ENCODE measurements at places on chromosomes 2 and 18.

DNA sequence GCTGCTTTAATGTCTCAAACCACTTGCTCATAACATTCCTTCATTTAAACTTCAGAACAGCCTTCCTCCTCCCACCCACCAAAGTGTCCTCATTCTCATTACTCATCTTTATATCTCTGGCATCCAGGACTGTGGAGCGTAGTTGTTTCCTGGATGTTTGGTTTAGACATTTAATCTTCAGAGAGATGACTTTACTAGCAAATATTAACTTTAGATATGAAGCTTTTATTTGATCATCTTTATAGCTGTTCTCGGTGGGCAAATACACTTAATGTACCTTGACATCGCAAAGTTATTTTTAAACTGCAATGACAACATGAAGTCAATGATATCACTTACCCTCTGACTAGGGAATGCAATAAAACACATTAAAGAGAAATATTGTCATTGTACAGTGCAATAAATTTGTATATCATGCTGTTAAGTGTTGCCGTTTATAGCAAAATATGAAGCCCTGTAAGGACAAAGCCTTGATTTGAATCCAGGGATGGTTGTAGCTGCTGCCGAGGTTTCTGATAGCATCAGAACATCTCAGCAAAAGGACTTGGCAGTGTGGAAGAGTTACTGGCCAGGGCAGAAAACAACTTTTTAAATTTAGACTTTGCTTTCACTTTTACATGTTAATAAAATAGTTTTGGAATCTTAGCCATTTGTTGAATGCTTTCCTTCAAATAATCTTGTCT lies 4.6 kb upstream of the LAMA3 start:
- peak; percentile 82 for DNase-seq

GRCh38 chr2:17947113-17947512 lies 68.6 kb downstream of the KCNS3 start:
- DNase-seq = no peak

- peak; percentile 63 for DNase-seq
Measured at GRCh38 chr2:105865222-105865913, 120.7 kb downstream of the NCK2 start.

DNA sequence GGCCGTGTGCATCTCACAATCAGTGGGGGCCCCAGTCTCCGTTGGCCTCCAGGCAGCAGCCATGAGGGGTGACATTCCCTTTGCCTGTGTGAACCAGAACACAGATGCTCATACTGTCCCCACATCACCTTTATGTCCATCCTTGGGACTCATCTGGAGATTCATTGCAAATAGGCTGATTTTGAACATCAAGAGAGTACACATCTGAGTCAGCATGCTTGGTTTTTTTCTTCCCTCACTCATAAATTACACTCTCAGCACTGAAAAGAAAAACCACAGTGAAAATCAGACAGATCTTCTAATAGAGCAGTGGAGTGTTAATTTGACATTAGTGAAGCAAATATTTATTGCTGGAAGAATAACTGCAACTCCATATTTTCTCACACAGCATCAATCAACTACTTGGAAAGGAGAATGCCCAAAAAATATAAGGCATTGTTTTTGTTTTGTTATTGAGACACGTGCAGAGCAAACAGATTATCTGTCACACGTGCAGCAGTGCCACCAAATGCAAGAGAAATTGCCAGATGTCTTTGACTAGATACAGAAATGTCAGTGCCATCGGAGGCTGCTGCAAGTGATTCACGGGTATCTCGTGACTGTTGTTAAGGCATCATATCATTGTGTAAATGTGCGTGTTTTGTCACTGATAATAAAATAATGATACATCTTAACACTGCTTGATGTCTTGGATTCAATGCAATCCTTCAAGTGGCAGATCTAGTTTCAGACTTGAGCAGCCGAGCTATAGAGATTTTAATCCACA lies 10.9 kb downstream of the APCDD1 start:
- no peak for DNase-seq

- DNase-seq = no peak
Measured at GRCh38 chr2:170892391-170892951, 36.6 kb upstream of the GORASP2 start.

DNA sequence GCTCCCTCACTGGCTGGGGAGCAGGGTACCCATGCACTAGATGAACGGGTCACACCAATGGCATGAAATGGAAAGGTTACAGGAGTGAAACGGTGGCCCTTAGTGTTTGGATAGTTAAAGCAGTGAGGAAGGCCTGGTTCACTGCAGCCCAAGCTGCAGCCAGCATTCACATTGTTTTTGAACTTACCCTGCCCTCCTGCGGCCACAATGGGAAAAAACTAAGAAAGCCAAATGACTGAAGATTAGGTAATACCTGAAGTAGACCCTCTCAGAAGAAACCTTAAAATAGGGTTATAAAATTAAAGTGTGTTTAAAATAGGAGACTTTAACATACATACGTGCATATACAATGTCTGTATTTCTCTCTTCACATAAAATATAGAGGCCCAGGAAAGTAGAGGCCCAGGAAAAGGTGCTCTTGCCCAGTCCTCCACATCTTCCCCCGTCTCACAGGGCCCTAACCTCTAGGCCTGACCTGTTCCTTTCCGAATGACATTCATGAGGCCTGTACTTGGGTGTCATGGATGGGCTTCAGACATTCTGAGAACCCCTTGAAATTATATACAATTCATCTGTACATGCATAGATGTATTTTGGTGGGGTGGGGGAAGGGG lies 33.3 kb downstream of the DOK1 start:
- DNase-seq = peak; percentile 81

- peak; percentile 66 for DNase-seq
Measured at GRCh38 chr2:135685361-135685760, 56.3 kb upstream of the UBXN4 start.

GRCh38 chr2:33404321-33404720 lies 72.1 kb upstream of the RASGRP3 start:
- no peak for DNase-seq

GRCh38 chr2:150610670-150611279 lies 123.3 kb upstream of the RND3 start:
- DNase-seq = peak; percentile 73

DNA sequence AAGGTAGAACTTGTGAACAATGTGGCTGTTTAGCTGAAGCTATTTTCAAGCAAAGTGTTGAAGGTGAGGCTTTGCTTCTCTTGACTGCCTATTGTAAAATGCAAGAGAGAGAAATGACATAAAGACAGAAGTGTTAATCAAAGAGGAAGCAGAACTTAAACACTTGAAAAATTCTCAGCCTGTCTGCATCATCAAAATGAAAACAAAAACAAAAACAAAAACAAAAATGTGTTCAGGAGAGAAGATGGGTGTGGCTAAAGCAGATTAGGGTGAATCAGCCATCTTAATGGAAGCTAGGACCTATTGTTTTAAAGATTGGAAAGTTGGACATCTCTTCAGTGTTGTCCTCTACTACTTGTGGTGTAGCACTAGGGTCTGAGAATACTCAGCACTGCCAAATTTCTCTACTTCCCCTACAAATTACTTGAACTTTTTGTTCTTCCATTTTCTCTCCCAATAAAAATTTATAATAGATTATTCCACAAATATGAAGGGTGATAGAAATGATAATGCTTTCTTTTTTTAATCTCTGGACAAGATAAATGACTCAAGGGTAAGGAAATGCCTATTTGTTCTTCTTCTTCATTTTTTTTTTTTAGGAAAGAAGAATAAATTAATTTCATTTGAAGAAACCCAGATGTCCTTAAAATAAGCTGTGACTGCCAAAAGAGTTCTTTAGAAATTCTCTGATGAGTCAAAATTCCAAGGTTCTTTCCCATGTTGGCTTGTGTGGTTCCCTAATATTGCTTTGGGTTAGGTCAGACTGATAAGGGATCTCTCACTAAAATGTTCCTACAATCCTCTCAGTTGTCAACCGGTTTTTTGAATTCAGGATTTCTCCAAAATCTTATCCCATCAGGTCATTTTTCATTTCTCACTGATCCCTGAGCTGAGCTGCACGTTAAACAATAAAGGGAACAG lies 571.2 kb upstream of the ZEB2 start:
- peak; percentile 94 for DNase-seq

DNA sequence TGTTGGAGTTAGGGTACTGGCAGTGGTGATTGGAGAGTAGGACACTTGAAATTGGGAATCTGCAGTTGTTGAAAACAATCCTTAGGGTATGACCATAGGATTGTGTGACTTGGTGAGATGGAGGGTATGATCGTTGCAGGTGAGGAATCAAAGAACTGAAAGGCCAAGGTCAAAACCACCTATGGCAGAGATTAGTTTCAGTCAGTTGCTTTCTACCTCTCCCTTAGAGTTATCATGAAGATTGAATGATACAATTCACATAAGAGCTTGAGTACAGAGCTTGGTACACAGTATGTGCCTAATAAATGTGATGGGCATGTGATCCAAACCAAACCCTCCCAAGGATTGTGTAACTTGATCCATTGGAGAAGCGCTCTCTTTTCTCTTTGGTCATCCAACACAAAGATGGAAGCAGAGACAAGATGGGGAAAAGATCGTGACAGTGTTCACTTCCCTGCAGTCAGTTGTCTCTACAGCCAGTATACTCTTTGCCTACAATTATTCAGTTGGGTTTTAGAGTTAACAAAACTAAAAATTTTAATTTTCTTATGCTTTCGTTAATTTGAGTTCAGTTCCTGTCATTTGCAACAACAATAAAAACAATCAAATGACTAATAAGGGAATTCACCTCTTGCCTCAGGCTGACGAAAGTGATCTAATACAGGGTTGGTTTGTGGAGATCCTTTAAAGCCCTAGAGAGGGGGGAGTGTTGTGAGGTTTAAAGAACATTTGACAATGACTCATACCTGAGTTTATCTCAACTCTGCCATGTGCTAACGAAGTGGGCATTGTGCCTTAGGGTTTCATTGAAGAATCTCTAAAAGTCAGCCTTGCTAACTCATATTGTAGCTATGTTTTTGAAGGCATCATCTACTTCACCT lies 14.8 kb upstream of the SMAD2 start:
- peak; percentile 47 for DNase-seq

GRCh38 chr2:211306929-211307328 lies 750.5 kb downstream of the CPS1 start:
- DNase-seq = no peak

GRCh38 chr18:9647496-9648323 lies 33.4 kb upstream of the PPP4R1 start:
- peak; percentile 22 for DNase-seq

- DNase-seq = peak; percentile 13
Measured at GRCh38 chr2:240917684-240918257, 11.6 kb downstream of the CROCC2 start.

- DNase-seq = no peak
Measured at GRCh38 chr2:150282357-150282756, 205.1 kb downstream of the RND3 start.

- peak; percentile 95 for DNase-seq
Measured at GRCh38 chr2:109164739-109165221, 35.8 kb downstream of the SH3RF3 start.

GRCh38 chr2:177329064-177329463 lies 63.5 kb upstream of the AGPS start:
- no peak for DNase-seq

GRCh38 chr2:51650769-51651168 lies 618.8 kb upstream of the NRXN1 start:
- no peak for DNase-seq

DNA sequence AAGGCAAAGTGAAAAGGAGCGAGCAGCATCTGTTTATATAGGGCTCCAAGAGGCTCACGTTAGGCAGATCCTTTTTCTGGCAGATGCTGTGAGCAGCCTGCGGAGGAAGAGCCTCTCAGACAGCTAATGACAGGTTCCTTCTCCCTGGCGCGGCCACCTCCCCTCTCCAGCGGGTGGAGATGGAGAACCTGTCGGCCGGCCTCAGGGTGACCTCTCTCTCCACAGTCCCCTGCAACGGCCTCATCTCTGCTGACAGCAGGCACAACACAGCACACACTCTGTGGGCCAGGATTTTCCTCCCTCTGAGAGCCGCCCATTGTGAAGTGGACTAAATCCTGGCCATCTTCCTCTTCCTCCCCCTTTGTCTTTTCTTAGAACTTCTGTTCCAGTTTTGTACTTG lies 119.8 kb downstream of the PRKCE start:
- DNase-seq = no peak

- no peak for DNase-seq
Measured at GRCh38 chr2:82527124-82527523, 1932.0 kb downstream of the SUCLG1 start.

GRCh38 chr2:13052547-13052946 lies 335.8 kb downstream of the TRIB2 start:
- no peak for DNase-seq

- no peak for DNase-seq
Measured at GRCh38 chr2:138779781-138780445, at the start of gene NXPH2. Gene NXPH2 (minus strand): TSS chr2:138780390. CDS start chr2:138780241, 149 bp downstream.

DNA sequence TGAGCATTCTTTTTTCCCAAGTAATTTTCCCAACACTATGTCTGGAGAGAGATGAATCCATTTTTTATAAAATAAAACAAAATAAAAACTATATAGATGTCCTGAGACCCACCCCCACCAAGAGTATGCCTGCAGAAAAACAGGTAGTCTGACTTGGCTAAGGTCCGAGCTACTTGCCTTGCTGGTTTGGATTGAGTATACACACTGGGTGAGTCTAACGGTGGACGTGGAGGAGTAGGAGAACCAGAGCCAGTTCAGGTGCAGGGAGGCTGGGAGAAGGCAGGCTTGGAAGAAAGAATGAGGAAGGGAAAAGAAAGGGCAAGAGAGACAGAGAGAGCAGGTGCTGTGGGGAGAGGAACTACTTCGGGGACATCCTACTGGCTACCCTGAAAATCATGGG lies 21.3 kb upstream of the AFTPH start:
- DNase-seq = no peak

DNA sequence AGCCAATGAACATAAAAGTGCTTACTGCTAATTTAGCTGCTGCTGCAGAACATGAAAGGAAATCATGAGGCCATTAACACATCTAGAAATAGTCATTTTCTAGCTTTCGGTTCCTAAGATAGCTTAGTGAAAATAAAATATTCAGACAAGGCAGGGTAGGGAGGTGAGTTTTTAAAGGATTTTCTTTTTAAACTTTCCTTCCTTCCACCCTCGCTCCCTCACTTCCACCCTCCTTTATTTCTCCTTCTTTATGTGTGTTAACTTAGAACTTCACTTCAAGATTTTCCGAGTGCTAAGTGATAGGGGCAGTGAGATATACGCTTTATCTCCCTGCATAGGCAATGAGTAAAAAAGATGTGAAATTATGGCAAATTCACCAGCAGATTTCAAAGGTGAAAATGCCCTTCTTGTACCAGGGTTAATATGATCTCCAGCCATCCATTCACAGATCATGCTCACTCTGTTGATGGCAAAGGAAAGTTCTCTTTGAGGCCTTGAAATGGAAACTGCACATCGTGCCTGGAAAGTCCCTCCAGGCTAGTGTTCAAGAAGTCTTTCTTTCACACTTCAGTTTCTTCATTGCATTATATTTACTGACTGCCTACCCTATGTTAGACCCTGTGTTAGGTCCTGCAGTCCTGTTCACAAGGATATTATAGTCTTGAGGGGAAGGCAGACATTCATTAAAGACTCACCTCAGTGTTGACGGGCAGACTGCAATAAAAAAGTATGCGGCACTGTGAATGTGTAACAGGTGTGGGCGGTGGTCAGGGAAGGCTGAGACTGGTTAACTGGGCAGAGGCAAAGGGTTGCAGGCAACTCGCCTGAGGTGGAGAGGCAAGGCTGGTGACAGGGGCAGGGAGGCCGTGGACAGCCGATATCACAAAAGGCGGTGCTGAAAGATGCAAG lies 200.8 kb downstream of the PLCL1 start:
- DNase-seq = no peak

GRCh38 chr2:43461453-43462073 lies 134.3 kb downstream of the THADA start:
- no peak for DNase-seq
